ENCODE measurements at places on chromosomes 7 and 10.

- no peak for DNase-seq
Measured at GRCh38 chr7:23524473-23524872, 7.3 kb downstream of the TRA2A start.

DNA sequence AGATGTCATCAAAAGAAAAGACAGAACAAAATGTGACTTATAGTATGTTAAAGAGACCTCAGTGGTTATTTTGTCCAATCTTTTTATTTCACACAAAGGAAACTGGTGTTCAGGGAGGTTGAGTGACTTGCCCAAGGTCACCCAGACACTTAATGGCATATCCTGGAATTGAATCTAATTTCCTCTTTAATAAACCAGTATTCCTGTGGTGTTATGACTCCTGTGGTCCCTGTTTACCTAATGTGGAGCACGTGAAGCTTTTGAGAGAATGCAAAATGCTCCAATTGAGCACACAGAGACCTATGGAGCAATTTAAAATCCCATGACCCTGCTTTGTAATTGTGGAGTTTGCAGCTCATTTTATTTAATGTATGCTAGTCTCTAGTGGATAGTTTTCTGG, 251.9 kb downstream of the REEP3 start:
- no peak for DNase-seq

DNA sequence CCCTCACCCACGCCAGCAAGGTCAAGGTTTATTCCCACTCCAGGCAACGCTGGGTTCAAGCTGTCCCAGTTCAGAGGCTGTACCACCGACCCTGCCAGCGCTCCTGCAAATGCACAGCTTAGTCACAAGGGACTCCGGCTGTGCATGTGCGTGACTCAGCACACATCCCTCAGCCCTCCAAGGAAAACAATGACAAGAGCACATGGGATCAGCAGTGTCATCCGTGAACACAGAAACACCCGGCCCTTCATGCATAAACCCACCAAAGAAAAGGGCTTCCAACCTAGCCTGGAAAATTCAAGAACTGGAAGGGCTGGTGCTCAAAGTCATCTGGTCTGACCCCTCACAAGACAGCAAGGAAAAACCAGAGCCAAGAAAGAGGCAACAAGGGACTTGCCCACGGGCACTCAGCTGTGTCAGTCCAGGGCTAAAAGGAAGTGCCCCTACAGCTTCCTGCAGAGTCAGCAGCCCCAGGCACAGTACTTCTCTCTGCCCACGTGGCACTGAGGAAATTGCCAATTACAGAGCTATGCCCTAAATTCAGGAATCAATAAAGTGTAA, 106.1 kb downstream of the KCNMA1 start:
- no peak for DNase-seq

DNA sequence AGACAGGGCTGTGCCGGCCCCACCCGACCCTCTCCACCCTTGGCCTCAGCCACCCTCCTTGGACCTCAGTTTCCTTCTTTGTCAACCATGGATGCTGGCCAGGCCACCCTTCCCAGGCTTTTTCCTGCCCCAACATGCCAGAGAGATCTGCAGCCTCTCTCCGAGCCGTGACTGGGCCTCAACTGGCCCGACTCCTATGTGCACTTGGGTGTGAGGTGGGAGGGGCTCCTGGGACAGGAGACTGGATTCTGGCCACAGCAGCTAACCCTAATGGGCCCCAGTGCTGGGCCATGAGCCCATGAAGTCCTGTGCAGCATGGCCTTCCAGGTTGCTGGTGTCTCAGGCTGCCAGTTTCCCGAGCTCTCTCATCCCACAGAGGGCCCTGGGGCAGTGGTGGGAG, 47.7 kb upstream of the PCBD1 start:
- DNase-seq = no peak

- DNase-seq = no peak
Measured at GRCh38 chr7:30648744-30649540, 33.3 kb downstream of the CRHR2 start.

DNA sequence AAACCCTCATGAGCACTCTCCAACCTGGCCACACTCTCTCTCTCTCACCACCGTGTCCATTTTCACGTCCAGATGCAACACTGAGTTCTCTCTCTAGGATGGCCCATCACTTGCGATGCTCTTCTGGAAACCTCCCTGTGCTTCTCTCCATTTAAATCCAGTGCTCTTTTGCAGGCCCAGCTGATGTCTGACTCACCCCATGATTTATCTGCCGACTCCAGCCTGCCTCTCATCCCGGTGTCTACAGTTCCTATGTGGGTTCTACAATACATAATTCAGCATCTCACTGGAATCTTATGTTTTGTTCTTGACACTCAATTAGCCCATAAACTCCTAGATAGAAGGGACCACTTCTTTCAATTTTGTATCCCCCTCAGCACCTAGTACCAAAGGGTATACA, 5.0 kb downstream of the TPK1 start:
- DNase-seq = no peak

GRCh38 chr10:112973046-112973445, 23.0 kb downstream of the TCF7L2 start:
- no peak for DNase-seq

- DNase-seq = no peak
Measured at GRCh38 chr10:131500181-131500580, 188.7 kb upstream of the TCERG1L start.

GRCh38 chr10:68105820-68106219, 3.5 kb upstream of the MYPN start:
- DNase-seq = no peak

DNA sequence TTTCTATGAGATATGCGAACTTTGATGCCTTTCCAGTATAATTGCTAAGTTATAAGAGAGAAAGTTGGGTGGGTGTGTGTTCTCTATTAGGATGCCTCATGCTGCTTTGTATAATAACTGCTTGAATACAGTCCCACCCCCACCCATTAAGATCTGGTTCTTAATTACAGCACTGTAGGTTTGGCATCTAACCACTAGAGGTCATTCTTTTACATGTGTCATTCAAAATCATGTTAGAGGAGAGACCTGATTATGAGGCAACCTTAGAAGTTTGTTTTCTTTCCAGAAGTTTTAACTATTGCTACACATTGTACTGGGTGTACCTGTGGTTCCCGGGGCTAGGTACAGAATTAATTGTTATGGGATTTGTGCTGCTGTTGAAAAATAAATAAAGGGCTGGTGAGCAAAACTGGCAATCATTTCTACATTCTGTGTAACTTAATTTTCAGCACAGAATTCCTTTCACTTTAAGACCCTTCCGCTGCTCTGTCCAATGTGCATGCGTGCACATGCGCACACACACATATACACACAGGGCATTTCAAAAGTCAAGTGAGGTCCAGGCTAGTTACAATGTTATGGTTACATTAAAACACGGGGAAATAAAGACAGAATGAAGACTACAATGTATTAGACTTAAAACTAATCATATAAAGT, 1156.3 kb downstream of the SORCS3 start:
- no peak for DNase-seq
